ENCODE measurements at places on chromosomes 16 and 17. TPM values are rescaled to one million over a fixed set of nuclear protein-coding genes. Genes with fewer than 3 reads are reported as not detected.

Gene USP6
- 0.05 TPM for polyA plus RNA-seq

Gene FA2H
- polyA plus RNA-seq, result 4.0 TPM

Gene OTOP3
- not detected for polyA plus RNA-seq

Gene NTN1
- polyA plus RNA-seq, result not detected

Gene MT1B
- polyA plus RNA-seq, result not detected

Gene TSPOAP1
- 1.3 TPM for polyA plus RNA-seq

Gene SLFN14
- polyA plus RNA-seq, result not detected

Gene PDIA2
- polyA plus RNA-seq, result not detected

Gene PRCD
- 24.4 TPM for polyA plus RNA-seq

Gene KRT12
- not detected for polyA plus RNA-seq

Gene HEATR9
- not detected for polyA plus RNA-seq

Gene MAP3K14
- 31.5 TPM for polyA plus RNA-seq

Gene TNFRSF13B
- polyA plus RNA-seq, result 224 TPM

Gene LRRC36
- not detected for polyA plus RNA-seq

Gene AOC2
- polyA plus RNA-seq, result not detected

Gene FOXL1
- not detected for polyA plus RNA-seq

Gene KRTAP4-6
- polyA plus RNA-seq, result not detected

Gene KCNH4
- not detected for polyA plus RNA-seq

Gene DNAH2
- not detected for polyA plus RNA-seq

Gene TBC1D3K
- not detected for polyA plus RNA-seq

Gene TNFRSF17
- 83.0 TPM for polyA plus RNA-seq

Gene ZNF267
- polyA plus RNA-seq, result 18.1 TPM

Gene SCGB1C2
- not detected for polyA plus RNA-seq

Gene MMP28
- 0.49 TPM for polyA plus RNA-seq

Gene PRR29
- polyA plus RNA-seq, result 3.2 TPM

Gene CCL23
- not detected for polyA plus RNA-seq

Gene MSI2
- 3.8 TPM for polyA plus RNA-seq

Gene TMEM238L
- polyA plus RNA-seq, result not detected

Gene SDR42E1
- polyA plus RNA-seq, result 2.2 TPM

Gene MGRN1
- 8.5 TPM for polyA plus RNA-seq

Gene MYO15B
- 2.4 TPM for polyA plus RNA-seq

Gene MSRB1
- 17.2 TPM for polyA plus RNA-seq

Gene CDH8
- polyA plus RNA-seq, result not detected

Gene EVPLL
- polyA plus RNA-seq, result not detected

Gene MGAT5B
- polyA plus RNA-seq, result not detected

Gene ZFP3
- polyA plus RNA-seq, result 1.4 TPM

Gene KRT40
- not detected for polyA plus RNA-seq

Gene FN3KRP
- 16.7 TPM for polyA plus RNA-seq

Gene KIF19
- 0.33 TPM for polyA plus RNA-seq

Gene CCDC40
- polyA plus RNA-seq, result not detected

Gene SDK2
- 3.3 TPM for polyA plus RNA-seq

Gene BCO1
- not detected for polyA plus RNA-seq

Gene ODAD4
- 0.10 TPM for polyA plus RNA-seq

Gene CCDC200
- 3.0 TPM for polyA plus RNA-seq

Gene SPATA32
- 0.34 TPM for polyA plus RNA-seq

Gene NR1D1
- 3.6 TPM for polyA plus RNA-seq

Gene GRIN2A
- polyA plus RNA-seq, result not detected

Gene HCRT
- polyA plus RNA-seq, result not detected

Gene PVALEF
- not detected for polyA plus RNA-seq

Gene ADCY7
- 40.6 TPM for polyA plus RNA-seq

Gene RGS9
- polyA plus RNA-seq, result 0.61 TPM

Gene NPIPB9
- polyA plus RNA-seq, result 0.31 TPM

Gene SP6
- not detected for polyA plus RNA-seq

Gene KCNG4
- polyA plus RNA-seq, result not detected

Gene PAM16
- 40.4 TPM for polyA plus RNA-seq

Gene PSMC3IP
- 2.9 TPM for polyA plus RNA-seq

Gene XAF1
- polyA plus RNA-seq, result 76.2 TPM

Gene SNAI3
- polyA plus RNA-seq, result 12.3 TPM

Data from IgD-negative memory B cell (primary cell).